ENCODE measurements at places on chromosomes 13 and 19. TPM values are rescaled to one million over a fixed set of nuclear protein-coding genes. Genes with fewer than 3 reads are reported as not detected.
A peak's percentile ranks its signal among the peaks of the same experiment; 100 is the strongest.

- peak; percentile 99 for DNase-seq
These were observed at the start of gene ZNF350 for GRCh38 chr19:51986309-51987291. Gene ZNF350 (minus strand): TSS chr19:51986840. CDS start chr19:51974360, 12,480 bp downstream.

DNA sequence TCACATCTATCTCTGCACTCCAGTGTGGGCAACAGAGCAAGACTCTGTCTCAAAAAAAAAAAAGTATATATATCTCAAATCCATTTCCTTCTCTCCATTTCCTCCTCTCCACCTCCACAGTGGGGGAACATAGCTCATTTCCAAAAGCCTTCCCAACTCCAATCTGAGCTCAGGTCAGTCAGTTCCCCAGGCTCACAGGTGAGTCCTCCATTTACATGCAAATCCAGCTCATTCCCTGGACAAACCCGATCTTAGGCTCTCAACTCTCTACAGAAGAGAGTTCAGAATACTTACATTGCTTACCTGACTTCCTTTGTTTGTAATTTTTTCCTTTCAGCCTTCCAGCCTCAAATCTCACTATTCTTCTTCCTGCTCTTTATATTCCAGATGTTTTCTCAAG lies 518.3 kb downstream of the GPC6 start:
- no peak for DNase-seq

DNA sequence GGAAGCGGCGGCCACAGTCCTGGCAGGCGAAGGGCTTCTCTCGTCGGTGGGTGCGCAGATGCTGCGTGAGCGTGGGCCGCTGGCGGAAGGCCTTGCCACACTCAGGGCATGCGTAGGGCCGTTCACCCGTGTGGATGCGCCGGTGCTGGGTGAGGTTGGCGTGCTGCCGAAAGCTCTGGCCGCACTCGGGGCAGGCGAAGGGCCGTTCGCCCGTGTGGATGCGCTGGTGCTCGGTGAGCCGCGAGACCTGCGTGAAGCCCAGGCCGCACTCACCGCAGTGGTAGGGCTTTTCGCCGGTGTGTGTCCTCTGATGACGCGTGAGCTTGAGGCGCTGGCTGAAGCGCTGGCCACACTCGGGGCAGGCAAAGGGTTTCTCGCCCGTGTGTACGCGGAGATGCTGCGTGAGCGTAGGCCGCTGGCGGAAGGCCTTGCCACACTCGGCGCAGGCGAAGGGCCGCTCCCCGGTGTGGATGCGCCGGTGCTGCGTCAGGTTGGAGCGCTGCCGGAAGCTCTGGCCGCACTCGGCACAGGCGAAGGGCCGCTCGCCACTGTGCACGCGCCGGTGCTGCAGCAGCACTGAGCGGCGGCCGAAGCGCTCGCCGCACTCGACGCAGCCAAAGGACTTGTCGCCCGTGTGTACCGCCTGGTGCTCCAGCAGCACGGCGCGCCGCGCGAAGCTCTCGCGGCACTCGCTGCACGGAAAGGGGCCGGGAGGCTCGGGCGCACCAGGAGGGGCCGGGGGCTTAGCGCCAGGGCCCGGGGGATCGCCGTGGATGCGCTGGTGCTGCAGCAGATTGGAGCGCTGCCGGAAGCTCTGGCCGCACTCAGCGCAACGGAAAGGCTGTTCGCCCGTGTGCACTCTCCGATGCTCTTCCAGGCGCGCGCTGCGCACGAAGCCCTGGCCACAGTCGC lies 4.0 kb upstream of the UBE2M start:
- DNase-seq = peak; percentile 54

Gene CEACAM16
- polyA plus RNA-seq = not detected
